ENCODE measurements at places on chromosomes 12 and 14. TPM values are rescaled to one million over a fixed set of nuclear protein-coding genes. Genes with fewer than 3 reads are reported as not detected.

- no peak for DNase-seq
Measured at GRCh38 chr14:22821193-22822015, 6.2 kb upstream of the SLC7A7 start.

DNA sequence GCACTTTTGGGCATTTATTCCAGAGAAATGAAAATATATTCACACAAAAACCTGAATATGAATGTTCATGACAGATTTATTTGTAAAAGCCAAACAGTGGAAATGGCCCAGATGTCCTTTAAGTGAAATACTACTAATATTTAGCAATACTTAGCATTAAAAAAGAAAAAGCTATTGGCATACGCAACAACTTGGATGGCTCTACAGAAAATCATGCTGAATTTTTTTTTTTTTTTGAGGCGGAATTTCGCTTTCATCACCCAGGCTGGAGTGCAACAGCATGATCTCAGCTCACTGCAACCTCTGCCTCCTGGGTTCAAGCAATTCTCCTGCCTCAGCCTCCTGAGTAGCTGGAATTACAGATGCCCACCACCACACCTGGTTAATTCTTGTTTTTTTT is 24.1 kb downstream of the FGD6 start:
- no peak for DNase-seq

- no peak for DNase-seq
Measured at GRCh38 chr14:91253795-91254323, 9.4 kb upstream of the GPR68 start.

- DNase-seq, result no peak
Measured at GRCh38 chr14:77763978-77764377, 3.0 kb upstream of the SNW1 start.

DNA sequence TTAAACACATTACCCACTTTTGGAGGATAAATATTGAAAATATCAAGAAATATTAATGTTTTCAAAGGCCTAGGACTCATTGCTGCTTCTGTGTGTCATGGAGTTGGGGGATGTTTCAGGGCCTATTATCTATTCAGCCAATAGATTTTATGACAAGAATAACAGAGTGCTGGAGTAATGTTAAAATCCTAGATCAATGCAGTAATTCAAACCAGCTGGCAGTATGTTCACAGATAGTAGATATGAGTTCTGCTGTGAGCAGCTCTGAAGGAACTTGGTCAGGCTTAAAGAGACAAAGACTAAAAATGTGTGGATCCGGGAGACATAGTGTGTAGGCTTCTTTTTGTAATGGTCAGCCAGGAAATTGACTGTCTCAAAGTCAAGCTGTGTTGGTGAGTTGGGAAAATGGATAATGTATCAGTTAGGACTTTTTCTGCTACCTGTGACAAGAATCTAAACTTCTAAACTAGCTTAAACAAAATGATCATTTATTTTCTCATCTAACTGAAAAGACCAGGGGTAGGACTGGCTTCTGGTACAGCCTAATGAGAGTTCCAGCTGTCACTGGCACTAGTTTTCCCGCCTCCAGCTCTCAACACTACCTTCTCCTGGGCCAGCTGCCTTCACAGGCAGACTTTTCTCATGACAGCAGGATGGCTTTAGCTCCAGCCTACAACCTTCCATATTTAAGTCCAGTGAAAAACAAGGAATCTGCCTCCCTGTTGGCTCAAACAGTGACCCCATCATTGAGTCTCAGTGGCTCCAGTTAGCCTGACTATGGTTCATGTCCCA is 16.3 kb upstream of the POLR3B start:
- DNase-seq, result no peak

KRT6B gene
- total RNA-seq, result not detected

POC1B gene
- 4.9 TPM for total RNA-seq
